ENCODE measurements at places on chromosomes 2 and 18.

GRCh38 chr2:45891719-45892424, 240.4 kb downstream of the PRKCE start:
- no peak for DNase-seq

DNA sequence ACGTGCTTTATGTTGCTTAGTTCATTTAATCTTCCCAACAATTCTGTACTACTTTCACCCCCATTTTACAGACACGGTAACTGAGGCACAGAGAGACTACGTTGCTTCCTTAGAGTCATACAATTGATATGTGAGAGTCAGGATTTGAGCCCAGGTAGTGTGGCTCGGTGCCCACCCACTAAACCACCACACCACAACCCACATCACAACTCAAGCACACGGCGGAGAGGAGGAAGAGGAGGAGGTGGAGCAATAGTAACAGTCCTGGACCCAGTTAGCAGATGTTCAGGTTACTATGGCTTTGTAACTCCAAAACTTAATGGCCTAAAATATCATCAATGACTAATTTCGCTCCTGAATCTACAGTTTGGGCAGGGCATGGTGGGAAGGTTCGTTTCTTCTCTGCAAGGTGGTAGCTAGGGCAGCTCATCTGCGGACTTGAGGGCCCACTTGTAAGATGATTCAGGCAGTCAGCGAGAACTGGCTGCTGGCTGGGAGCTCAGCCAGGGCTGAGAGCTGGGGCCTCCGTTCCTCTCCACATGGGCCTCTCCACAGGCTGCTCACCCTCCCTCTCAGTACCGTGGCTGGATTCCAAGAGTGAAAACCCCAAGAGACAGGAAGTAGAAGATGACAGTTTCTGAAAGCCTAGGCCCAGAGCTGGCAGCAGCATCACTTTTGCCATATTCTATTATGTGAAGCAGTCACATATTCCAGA, 167.1 kb downstream of the ZFP36L2 start:
- peak; percentile 85 for DNase-seq

- DNase-seq, result peak; percentile 59
Observed at GRCh38 chr2:98034745-98035144, 39.0 kb upstream of the TMEM131 start.

DNA sequence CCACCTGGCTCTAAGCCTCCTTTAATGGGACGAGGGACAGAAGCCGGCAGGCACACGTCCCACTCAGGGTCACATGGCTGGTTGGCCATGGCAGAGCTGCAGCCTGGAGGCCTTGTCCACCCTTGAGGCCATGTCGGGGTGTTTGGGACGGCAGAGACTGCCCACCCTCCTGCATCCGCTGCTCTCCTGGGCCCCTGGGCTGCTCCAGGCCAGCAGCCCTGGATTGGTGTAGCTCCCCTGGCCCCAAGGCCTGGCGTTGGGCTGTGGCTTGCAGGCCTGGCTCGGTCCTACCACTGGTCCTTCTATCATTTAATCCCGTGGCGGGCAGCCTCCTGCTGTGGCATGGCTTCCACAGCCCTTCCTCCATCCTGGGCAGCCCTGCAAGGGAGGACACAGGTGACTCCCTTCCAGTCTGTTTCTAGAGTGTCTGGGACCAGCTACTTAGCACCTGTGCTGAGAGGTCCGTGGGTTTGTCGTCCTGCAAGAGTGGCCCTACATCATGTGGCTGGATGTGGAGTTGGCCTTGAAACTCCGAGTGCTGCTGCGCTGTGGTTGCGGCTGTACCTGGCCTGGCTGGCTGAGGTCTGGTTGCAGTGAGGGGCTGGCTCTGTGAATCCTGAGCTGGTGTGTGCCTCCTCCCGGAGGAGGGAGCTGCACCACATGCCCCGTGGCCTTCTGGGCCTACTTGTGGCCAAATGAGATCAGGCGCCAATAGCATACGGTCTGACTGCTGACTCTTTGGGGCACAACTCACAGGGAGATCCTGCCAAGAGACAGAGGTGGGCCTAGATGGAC, 67.3 kb downstream of the SH3RF3 start:
- no peak for DNase-seq

DNA sequence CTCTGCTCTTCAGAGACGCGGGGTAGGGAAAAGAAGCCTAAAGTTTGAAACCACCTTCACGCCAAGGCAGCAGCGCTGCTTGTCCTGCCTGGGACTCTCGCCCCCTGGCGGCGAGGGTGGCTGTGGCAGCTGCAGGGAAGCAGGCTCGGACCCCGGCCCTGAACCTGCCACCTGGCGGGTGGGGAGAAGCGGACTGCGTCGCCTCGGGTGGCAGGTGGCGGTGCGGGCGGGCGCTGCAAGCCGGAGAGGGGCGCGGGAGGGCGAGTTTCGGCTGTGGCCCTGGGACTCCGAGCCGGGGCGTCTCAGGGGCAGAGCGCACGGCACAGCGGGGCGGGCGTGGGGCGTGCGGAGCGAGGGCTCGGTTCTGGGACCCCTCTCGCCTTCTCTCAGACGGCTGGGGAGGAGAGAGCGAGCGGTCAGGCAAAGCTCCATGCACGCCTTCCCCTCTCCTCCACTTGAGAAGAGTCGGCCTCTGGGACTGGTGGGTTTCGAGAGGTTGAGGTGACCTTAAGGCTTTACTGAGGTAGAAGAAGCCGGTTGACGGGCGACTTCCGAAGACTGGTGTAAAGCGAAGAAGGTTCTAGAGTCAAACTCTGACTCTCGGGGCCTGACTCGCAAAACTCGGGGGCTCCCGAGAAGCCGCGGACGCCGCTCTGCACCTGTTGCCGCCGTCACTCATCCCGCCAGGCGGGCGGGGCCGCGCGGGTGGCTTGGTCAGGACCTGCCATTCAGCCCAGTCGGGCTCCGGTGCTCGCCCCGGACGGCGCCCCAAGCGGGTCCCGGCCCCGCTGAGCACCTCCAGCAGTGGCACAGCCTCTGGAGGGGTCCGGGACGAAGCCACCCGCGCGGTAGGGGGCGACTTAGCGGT, 1.1 kb upstream of the BOLL start:
- DNase-seq, result peak; percentile 64

DNA sequence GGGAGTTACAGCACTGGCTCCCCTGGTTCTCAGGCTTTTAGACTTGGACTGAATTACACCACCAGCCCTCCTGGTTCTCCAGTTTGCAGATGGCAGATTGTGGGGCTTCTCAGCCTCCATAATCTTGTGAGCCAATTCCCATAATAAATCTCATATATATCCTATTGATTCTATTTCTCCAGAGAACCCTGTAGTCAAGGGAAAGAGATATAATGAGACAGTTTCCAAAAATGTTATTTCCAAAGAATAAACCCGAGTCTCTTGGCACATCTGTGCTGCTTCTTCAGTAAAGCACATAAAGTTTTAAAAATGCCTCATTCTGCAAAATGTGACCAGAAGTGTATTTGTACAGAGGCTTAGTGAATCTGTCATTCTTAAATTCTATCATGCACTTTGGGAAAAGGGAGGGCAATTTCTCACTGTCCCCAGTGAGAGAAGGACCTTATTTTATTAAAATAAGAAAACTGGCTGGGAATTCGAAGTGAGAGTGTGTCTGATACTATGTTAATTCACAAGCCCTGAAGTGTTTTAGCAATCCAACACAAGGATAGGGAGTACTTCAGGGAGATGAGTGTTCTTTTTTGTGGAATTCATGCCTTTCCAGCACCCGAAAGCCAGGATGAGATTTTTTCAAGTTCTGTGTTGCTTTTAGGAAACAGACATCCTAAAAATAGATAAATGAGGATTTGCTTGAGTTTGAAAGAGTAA, 282.4 kb upstream of the CHAC2 start:
- DNase-seq, result no peak

- DNase-seq, result no peak
Observed at GRCh38 chr18:78510636-78511035, 469.0 kb upstream of the SALL3 start.

- peak; percentile 92 for DNase-seq
Observed at GRCh38 chr2:208072250-208072892, 47.0 kb upstream of the PLEKHM3 start.

DNA sequence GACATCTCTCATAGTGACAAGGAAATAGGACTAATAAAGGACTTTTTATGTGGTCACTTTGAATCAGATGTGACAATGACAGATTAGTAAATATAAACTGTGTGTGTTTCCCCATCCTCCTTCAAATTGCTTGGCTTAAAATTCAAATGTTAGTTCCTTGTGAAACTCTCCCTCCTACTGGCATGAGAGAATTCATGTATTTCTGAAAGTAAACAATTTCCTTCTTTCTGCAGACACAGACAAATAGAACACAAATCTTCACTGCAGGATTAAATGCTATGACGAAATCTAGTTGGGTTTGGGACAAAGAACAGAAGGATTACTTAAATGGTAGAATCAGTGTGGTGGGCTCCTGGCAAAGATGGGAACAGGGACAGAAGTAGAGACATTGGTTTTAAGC, 328.7 kb upstream of the FAM98A start:
- DNase-seq, result no peak

DNA sequence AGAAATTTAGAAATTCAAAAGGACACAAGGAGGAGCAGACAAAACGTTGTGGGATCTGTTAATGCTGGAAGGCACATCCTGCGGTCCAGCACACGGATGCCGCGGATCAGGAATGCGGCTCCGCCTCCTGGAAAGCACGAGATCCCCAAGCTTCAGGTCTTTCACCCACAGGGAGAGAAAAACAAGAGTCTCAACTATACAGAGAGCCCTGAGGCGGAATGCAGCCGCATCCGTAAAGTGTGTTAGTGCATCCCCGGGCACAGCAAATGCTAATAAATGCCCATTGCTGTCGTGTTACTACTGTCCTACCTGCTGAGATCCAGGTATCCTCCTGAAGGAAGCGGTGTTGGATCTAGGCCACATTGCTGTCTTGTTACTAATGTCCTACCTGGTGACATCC, 303.9 kb downstream of the EIPR1 start:
- DNase-seq, result no peak

DNA sequence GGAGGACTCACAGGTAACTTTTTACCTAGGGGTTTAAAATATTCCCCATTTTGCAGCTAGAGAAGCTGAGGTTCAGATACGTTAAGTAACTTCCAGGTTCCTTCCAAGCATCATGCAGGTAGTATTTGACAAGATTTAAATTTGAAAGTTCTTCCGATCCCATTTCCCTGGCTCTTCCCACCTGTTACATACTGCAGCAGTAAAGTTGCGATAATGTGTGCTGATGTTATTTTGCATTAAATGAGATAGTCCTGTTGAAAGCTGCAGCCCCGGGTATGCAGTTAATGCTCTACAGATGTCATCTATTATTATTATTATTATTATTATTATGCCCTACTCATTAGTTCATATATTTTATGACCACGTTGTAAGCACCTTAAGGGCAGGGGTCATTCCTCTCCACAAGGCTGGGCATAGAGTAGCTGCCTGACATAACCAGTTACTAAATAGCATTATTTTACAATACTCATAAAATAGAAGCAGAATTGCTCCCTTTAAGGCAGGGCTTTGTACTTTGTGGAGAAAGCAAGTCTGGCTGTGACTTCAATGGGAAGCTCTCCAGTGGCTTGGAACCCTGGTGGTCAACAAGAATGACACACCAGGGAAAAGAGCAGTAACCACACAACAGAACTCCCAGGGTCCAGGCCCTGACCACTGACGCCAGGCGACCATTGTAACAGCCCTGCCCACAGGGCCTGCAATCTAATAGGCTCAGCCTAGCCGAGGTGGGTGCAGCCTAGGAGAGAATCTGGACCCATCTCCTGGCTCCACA, 112.0 kb upstream of the STPG4 start:
- no peak for DNase-seq
